Glomerular endothelial cell (primary cell): ENCODE measurements at places on chromosomes 6 and 20. TPM values are rescaled to one million over a fixed set of nuclear protein-coding genes. Genes with fewer than 3 reads are reported as not detected.

DNA sequence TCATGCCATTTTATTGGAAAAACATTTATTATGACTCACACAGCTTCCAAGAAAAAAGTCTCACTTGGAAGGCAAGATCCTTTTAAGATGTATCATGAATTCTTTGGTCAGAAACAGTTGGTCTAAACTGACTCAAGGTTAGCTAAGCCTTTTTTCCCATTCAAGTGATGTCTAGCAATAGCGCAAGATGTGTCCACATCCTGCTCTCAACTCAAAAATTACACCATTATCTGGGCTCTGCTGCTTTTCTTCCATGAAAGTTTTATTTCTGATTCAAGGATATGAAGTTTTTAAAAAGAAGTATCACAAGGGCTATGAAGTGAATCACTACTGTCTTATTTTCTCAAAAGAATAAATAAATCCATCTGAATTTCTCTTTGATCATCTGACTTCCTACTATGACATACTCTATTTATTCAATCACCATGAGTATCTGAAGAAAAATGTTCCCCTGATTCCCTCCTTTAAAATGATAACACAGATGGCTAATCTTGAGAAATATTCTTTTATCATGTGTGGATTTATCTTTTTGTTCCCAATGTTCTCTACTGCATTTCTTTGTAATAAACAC is 139.2 kb downstream of the AHI1 start:
- no peak for DNase-seq

DNA sequence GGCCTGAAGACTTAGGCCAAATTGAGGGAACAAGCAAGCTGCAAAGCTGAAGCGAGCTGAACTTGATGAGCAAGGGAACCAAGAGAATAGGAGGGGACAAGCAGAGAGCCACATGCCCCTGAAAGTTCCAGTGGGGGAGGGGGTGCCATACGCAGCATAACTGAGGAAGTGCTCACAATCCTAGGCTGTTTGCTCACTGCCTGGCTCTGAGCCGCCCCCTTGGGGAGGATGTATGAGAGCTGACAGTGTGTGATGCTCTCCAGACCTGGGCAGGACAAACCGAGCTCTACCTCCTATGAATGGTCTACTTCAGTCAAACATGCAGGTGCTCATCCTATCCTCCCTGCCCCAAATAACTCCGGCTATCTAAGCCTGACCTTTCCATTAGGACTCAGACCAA is 52.1 kb downstream of the FAXC start:
- DNase-seq: no peak

- DNase-seq: no peak
These were observed 14.3 kb upstream of the SPO11 start for GRCh38 chr20:57315083-57315975.

- DNase-seq: no peak
These were observed 11.6 kb upstream of the HLA-G start for GRCh38 chr6:29816030-29816429.

DNA sequence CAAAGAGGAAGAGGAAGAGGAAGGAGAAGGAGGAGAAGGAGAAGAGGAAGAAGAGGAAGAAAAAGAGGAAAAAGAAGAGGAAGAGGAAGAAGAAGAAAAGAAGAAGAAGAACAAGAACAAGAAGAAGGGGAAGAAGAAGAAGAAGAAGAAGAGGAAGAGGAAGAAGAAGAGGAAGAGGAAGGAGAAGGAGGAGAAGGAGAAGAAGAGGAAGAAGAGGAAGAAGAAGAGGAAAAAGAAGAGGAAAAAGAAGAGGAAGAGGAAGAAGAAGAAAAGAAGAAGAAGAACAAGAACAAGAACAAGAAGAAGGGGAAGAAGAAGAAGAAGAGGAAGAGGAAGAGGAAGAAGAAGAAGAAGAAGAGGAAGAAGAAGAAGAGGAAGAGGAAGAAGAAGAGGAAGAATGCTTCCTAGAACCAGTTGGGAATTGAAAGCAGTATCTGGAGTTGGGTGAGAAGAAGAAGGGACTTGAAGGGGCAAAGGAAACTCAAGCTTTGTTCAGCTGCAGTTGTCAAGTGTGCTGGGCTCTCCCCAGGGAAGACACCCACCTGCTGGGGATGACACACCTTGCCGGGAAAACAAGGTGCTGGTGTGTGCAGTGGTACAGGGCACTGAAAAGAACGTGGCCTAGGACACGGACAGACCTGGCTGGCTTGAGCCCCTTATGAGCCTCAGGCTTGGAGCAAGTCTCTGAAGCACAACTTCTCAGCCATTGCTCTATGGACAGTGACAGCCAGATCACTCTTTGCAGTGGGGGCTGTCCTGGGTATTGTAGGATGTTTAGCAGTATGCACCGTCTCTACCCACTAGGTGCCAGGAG is 30.1 kb upstream of the ARFGEF2 start:
- no peak for DNase-seq

GRCh38 chr20:41452226-41452625 is 85.6 kb upstream of the EMILIN3 start:
- no peak for DNase-seq

- no peak for DNase-seq
These were observed 50.6 kb downstream of the GJA10 start for GRCh38 chr6:89944826-89945407.

JARID2 gene
- total RNA-seq: 10.2 and 16.7 TPM in 2 replicates
